Epithelial cell of prostate (primary cell): ENCODE measurements at places on chromosomes 3 and 15.

- no peak for DNase-seq
Measured at GRCh38 chr15:58575045-58575786, 143.4 kb downstream of the LIPC start.

DNA sequence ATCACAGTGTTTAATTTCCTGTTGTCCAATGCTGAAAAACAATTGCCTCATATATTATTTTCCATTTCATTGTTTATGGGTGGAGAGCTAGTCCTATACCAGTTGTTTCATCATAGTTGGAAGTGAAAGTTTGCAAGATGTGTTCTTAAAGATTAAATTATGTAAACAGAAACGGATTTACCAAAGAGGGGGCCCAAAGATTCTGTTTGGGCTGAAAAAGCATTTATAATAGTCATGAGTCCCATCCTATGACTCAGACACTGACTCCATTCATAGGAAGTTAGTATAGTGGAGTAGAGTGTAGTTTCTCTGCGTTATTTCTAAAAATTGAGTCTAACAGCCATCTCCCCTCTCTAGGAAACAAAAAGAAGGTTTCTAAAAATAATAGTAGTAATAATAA lies 24.3 kb downstream of the NFKBIZ start:
- DNase-seq = no peak

DNA sequence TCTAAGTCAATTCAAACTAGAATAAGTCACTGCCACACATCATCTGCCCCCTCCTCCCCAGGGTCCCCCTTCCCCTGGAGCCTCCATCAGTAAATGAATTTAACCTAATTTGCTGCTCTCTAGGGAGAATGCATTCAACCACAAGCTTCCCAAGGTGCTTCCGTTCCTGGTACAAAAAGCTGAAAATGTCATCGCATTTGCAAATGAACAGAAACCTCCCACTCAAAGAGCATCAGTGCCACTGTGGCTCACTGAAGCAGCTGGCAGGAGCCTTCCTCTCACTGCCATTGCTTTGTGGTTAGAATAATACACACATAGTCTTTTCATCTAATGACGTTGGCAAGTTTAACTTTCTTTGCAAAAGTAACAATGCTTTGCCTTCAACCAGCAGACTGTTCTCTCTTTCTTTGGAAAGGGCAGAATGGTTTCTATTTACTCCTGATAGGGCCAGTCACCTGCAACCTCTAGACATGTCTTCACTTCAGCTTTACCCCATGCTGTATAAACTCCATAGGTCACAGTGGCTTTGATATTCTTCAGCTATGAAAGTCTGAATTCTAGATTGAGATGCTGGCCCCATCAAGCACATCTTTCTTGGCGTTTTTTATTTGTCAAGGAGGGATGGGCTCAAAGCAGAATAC lies 238.1 kb downstream of the CPNE4 start:
- DNase-seq = no peak

DNA sequence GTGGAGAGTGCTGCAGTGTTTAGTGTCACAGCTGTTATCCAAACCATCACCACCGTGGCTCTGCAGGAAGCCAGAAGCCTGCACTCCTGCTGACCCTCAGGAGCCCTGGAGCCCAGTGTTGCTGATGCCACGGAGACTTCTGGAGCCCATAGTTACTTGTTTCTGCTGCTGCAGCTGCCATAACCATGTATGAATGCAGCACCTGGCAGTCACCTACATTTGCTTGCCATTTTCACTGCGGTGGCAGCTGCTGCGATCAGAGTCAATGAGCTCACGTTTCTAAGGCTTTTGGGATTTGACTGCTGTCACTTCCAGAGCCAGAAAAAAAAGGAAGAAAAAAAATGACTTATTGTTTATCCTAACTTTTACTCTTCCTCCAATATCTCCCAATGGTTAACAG lies 299.2 kb upstream of the THRB start:
- no peak for DNase-seq

DNA sequence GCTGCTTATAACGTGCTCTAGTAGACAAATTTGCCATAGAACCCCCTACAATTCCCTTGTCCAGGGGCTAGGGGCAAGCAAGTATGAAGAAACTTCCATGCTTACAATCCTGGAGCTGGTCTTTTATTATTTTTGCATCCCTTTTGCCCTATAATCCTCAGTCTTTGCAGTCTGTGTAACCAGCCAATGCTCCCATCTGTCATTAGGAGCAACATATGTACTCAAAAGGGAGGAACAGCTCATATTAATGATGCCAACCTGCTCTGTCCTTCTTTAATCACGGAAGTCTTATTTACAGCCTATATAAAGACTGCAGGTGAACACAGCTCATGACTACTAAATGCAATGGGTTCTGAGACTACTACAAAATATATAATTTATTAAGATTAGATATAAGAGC lies 263.3 kb downstream of the ZIC1 start:
- DNase-seq = no peak

- DNase-seq = no peak
Measured at GRCh38 chr3:133733226-133733625, 13.0 kb upstream of the TF start.

GRCh38 chr3:136893848-136894443 lies 31.9 kb downstream of the NCK1 start:
- peak; percentile 69 for DNase-seq

- no peak for DNase-seq
Measured at GRCh38 chr3:15099364-15100098, 583 bp upstream of the RBSN start.

DNA sequence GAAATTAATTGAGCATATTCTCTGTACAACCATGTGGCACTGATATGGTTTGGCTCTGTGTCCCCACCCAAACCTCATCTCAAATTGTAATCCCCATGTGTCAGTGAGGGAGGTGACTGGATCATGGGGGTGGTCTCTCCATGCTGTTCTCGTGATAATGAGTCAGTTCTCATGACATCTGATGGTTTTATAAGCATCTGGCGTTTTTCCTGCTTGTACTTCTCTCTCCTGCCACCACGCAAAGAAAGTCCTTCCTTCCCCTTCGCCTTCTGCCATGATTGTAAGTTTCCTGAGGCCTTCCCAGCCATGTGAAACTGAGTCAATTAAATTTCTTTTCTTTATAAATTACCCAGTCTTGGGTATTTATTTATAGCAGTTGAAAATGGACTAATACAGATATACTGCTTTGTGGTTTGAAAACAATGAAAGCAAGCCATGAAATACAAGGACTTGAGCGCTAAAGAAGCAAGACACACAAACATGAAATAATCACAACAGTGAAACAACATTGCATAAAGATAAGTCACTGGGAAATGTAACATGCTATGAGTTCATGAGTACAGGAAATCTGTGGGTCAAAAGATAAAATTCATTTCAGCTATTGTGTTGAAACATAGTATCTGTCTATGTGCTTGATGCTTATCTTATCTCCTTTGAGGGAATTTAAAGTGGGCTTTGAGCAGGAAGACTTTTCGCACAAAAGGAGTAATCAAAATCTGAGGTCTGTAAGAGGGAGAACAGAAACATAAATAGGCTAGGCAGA lies 288.7 kb downstream of the GBE1 start:
- no peak for DNase-seq

DNA sequence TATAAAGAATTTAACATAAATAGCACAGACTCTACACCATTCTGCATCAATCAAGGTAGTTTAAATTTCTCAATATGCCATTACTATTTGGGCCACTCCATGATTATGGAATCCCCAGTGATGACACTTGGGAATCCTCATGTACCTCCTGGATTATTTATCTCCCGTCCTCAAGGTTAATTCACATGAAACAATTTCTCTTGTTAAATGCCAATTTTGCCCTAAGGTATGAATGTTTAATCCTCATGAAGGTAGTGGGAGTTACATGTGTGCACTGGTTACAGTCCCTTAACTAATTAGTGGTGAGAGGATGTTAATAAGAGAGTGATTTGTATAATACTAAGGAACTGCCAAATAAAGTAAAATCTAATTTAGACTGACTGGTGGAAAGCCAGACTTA lies 372.3 kb upstream of the MDFIC2 start:
- DNase-seq = no peak

DNA sequence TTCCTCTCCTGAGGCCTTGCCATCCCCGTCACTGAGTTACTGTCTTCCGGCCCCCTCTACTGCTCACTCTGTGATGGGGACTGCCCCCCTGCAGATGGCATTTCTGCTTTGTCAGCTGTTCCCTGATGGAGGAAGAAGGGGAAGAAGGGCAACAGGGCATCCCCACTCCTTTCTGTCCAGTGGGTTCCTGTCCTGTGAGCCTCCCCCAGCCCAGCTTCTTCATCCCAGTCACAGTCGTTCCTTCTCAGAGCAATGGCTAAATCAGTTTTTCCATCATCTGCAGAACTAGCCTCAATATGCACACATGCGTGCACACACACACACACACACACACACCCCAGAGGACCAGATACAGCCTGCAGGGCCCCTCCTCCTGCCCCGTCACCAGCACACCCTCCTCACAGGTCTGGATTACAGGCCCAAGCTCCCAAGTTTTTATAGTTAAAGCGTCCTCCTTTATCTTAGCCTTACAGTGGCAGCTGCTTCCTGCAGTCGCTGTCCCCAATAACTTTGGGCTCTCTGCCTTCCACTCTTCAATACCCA lies 21.4 kb downstream of the ALDH1L1 start:
- no peak for DNase-seq

GRCh38 chr3:132268956-132269355 lies 48.3 kb upstream of the ACP3 start:
- DNase-seq = no peak

DNA sequence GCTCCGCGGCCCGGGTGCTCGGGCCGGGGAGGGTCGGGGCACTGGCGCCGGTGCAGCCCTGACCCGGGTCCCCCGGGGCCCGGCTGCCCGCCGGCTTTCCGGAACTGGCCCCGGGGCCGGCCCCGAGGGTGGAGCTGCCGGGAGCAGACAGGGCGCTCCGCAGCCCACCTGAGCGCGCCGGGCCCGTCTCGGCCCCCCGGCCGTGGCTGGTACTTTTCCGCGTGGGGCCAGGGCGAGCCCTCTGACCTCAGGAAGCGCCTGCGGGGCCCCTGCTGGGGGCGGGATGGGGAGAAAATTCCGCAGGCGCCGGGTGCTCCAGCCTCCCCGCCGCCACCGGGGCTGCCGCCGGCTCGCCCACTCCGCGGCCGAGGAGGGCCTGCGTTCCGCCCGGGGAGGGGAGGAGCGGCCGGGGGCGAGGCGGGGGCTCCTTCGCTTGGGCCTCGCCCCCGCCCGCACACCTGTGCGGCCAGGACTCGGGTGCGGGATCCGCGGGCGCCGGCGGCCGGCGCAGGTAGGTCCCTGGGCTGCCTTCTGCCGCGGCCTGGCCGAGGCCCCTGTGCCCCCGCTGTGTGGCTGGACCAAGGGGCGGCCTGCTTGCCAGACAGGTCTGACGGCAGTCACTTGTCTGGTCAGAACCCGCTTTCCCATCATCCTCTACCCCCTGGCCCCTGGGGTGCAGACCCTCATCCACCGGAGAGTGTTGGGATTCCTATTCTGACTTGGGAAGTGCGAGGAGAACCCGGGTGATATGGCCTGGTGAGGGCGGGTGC lies 3.5 kb downstream of the FURIN start:
- DNase-seq = no peak

DNA sequence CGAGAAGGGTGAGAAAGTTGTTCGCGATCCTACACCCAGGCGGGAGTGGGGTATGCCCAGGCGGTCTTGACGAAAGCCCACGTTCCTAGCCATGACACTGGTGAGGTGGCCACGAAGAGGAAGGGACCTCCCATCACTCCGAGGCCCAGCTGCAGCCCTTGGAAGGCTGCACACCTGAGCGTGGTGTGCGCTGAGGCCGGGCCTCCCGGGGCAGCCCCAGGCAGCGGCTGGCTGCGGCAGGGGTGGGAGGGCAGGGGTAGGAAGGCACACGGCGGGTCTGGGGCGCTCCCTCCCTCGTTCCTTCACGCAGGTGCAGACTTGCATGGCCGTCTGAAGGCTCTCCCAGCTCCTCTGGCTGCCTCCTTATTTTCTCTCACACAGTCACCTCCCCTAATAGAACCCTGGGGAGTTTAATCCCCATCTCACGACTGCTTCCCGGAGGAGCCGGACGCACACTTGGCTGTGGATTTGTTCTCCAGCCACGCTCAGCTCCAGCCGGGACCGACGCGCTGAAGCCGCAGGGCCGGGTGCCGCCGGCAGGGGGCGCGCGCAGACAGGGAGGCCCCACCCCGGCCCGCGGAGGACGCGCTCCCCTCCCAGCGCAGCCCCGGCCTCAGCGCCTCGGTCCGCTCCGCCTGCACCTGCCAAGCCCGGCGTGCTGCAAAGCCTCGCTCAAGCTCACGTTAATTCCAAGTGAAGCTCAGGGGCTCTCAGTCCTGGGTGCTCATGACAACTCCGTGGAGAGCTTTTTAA lies 37.8 kb upstream of the MUC4 start:
- DNase-seq = no peak

DNA sequence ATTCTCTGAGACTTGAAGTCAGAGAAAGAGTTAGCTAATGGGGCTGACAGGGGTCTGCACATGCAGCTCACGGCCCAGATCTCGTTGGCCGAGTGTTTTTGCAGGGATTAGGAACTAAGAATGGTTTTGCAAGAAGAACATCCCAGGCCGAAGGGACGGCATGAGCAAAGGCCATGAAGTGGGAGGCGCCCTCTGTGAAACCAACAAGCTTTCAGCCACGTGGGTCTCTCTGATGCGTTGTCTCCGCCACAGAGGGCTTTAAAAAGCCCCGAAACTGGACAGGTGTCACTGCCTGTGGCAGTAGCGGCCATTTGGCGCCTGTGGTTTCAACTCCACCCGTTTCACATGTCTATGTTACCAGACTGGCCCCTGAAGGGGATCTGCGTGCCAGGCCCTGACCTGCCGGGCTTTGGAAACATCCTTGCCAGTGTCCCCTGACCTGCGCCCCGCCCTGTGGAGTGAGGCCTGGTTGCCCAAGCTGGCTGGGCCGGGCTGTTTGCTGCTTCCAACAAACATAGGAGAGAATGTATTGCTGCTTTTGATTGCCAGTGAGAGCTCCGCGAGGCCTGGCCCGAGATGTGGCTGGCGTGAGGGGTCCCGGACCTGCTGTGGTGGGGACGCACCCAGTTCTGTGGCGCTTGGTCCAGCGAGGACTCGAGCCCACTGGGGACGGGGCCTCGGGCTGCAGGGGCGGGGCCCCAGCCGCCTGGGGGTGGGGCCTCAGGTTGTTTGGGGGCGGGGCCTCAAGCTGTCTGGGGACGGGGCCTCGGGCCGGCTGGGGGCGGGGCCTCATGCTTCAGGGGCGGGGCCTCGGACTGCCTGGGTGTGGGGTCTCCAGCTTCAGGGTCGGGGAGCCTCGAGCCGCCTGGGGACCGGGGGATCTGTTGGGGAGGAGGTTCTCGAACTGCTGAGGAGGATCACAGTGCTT lies 30.4 kb downstream of the GOLGA6L2 start:
- no peak for DNase-seq

DNA sequence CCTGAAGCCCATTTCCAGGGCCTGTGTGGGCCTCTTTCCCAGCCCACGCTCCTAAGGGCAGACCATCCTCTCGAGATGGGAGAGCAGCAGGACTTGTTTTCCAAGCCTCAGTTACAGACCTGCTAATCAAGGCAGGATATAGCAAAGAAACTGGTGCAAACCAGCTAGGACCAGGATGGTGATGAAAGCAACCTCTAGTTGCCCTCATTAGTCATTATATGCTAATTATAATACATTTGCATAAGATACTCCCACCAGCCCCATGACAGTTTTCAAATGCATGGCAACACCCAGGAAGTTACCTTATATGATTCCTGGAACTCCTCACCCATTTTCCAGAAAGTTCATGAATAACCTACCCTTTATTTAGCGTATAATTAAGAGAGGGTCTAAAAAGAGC lies 34.4 kb upstream of the TRH start:
- DNase-seq = no peak

- DNase-seq = no peak
Measured at GRCh38 chr15:33137101-33137500, 57.4 kb downstream of the FMN1 start.
